ENCODE measurements at places on chromosomes 16 and 17.
A peak's percentile ranks its signal among the peaks of the same experiment; 100 is the strongest.

GRCh38 chr17:16438173-16438556, 22.8 kb downstream of the TRPV2 start:
- DNase-seq: no peak

GRCh38 chr17:9255833-9256232, 234.5 kb downstream of the NTN1 start:
- DNase-seq: no peak

- DNase-seq: no peak
Measured at GRCh38 chr17:49022391-49022941, 25.3 kb downstream of the IGF2BP1 start.

DNA sequence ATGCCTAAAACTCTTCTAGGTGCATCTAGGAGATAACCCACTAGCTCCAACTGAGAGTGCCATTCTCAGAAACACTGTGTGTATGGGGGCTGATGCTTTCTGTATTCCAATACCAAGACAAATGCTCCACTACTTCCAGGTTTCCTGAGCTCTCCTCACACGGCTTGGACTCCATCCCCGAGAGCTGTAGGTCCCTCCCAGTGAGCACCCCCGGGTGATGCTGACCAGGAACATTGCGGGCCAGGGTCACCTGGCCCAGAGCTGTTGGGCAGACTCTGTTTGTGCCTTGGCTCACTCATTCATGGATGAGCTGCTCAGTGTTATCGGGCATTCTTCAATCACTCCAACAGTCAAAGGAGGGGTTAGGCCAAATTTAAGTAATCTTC, 7.0 kb downstream of the CUEDC1 start:
- no peak for DNase-seq

- peak; percentile 75 for DNase-seq
Measured at GRCh38 chr17:77572065-77572601, 386.4 kb upstream of the TNRC6C start.

DNA sequence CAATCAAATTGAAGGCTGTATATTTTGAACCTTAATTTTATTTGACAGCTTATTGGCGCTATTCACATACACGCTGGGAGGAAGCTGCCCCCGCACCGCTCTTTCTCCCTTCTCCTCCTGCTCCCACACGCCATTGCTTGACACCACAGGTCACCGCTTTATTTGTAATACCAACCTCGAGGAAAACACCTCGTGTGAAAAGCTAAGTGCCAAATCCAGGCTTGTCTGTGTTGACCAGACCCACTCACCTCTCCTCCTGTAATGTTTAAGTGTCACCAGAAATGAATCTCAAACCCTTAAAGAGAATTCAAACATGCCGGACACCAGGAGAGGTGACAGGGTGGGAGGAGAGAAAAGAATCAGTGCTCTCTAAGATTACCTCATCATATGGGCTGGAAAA, 331.4 kb downstream of the GRIN2A start:
- no peak for DNase-seq

GRCh38 chr17:81317961-81318605, 23.0 kb upstream of the SLC38A10 start:
- DNase-seq: no peak

- no peak for DNase-seq
Measured at GRCh38 chr16:73558219-73558618, 510.3 kb upstream of the ZFHX3 start.

DNA sequence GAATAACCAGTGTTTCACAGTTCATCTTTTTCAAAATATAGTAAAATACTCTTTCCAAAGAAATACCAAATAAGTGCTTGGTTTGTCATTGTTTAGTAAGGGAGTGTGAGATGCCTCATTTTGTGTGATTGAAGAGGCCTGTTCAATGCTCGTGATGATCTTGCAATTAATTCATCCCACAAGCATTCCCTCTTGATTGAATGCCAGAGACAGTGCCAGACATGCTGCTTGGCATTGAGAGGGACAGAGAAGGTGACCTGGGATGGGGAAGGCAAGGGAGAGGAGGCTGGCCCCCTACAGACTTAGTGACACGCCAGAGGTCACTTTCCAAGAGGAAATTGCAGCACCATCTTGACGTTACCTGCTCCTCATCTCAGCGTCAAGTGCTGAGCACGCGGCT, 49.3 kb downstream of the CLEC16A start:
- no peak for DNase-seq

- DNase-seq: no peak
Measured at GRCh38 chr16:57202095-57202886, 16.2 kb downstream of the RSPRY1 start.

- no peak for DNase-seq
Measured at GRCh38 chr17:9522074-9522473, 53.5 kb downstream of the STX8 start.

- DNase-seq: no peak
Measured at GRCh38 chr17:7218166-7218565, 1.5 kb downstream of the DLG4 start.

GRCh38 chr17:74746376-74746775, 2.1 kb upstream of the NHERF1 start:
- DNase-seq: no peak

DNA sequence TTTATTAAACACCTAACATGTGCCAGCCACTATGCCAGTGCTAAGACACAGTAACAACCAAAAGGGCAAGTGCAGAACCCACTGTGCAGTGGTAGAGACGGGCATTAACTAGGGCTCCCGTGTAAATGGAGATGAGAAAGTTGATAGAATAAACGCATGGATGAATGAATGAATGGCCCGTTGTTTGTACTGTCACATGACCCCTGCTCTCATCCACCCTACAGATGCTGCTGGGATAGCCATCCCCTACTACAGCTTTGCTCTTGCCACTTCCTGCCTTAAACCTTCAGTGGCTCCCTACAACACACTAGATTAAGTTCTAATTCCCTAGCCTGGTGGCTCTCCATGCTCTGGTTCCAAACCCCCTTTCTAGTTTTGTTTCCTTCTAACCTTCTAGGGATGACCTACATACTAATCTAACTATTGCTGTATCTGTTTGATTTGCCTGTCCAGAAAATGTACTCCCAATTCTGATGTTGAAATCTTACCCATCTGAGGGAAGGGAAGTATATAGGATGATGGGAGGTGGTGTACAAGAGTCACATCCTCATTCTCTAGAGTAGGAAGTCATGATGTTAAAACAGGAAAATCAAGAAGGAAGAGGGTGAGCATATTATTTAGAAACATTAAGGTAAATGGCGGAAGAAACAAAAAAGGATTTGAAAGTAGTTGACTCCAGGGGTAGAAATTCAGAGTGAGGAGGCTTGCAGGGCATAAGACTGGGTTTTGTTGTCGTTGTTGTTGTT, 11.4 kb upstream of the TNRC6C start:
- no peak for DNase-seq

- no peak for DNase-seq
Measured at GRCh38 chr17:17904166-17905035, 67.6 kb upstream of the SREBF1 start.

DNA sequence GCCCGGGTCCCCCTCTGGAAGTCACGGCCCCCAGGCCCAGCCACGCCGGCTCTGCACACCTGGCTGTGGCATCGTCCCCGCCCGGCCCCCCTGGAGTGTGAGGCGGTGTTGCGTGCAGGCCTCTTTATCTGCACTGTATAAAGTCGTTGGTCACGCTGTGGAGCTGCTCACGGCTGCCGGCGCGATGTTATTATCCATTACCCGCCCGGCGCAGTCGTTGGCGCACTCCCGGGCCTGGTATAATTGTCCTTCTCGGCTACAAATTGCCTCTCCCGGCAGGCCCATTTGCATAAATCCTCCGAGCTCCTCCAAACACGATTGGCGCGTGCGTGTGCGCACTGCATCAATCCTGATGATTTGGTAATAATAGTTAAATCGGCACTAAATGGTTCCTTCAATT, 57.8 kb downstream of the BAHCC1 start:
- DNase-seq: no peak

GRCh38 chr17:61470530-61471136, 18.4 kb downstream of the TBX4 start:
- no peak for DNase-seq

DNA sequence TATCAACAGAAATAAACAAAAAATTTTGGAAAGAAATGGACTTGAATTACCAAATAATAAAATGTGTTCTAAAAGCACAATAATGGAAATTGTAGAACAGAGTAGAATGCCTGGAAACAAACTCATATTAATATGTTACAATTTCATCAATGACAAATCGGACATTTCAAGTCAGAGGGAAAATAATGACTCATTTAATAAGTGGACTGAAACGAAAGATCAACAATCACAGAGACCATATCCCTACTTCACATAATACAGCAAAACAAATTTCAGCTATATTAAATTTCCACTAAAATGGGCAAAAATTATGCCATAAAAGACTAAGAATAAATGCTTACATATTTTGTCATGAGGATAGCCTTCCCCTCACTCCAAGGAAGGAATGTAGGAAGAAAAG, 25.7 kb downstream of the CDYL2 start:
- no peak for DNase-seq

GRCh38 chr17:76241204-76241538, 878 bp upstream of the RNF157 start:
- DNase-seq: no peak

DNA sequence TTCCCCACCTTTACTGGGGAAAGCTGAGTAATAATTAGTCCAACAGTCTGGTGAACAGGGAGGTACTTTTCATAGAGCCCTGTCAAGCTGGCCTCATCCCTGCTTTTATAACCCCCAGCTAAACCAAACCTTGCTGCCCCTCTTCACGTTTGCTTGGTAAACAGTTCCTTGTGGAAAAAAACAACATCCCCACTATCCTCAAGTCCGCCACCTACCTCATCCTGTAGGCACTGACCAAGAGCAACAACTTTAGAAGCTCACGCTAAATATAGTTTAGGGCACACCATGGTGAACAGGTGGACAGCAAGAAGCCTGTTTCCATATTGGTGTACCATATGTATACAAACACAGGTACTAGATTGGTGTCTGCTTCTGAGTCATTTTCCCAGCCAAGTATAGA, 16.5 kb downstream of the NFE2L1 start:
- no peak for DNase-seq

- no peak for DNase-seq
Measured at GRCh38 chr16:67271446-67271845, 7.9 kb upstream of the PLEKHG4 start.

DNA sequence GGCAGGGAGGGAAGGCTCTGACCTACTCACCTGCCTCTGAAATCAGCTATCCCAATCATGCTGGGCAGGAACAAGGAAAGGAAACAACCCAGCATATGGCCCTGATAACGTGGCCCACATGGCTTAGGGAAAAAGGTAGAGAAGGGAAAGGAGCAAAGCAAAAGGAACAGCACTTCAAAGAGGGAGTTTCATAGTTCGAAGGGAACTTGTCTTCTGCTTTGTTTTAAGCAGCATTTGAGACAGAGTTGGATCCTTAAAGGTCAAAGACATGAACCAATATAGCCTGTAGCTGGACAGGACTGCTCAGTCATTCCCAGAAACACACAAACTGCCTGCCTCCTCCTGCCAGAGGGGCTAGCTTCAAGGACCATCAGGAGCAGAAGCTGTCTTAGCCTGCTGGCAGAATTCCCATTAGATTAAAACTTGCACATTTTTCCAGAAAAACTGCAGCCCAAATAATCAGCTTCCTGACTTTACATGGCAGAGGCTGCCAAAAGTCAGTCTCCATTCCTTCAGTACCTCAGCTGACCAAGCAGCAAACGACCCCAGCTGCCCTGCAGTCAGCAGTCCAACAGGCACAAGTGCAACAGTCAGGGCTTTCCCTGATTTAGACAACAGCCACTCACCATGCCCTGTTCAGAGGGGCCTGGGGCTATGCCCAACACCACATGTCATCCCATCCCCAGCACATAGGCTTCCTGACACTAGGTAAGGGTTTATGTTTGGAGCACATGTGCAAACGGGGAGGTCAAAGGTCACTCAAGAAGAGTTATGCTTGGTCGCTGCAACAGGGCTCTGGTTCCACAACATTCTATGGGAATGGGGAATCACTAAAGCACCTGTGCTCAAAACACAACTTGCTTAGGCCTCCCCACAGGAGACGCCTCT, 32.5 kb downstream of the RANBP10 start:
- DNase-seq: no peak

DNA sequence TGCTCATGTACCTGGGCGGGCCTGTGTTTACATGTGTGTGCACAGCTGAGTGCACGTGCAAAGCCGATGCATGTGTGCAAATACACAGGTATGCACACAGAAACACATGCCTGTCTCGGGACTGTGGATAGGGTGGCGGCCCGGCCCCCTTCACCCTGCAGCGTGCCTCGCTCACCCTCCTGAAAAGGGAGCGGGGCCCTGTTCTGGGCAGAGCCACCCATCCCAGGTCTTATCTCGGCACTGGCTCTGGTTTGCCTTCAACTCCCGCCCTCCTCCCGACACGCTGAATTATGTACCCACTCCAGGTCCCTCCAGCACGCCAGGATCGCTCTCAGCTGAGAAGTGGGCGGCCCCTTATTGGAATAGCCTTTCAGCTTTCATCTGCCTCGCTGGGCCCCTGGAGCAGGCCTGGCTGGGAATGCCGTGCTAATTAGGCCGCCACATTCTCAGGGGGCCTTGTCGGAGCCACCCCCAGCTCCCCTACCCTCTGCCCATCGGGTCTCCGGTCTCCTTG, 77.8 kb downstream of the RTN4RL1 start:
- DNase-seq: no peak

Data from hematopoietic multipotent progenitor cell treated with erythropoietin and hydrocortisone succinate and interleukin-3 and kit ligand, for 15 days (in vitro differentiated cells).